PC-3 (cell line): ENCODE measurements at places on chromosomes 6 and 20. TPM values are rescaled to one million over a fixed set of nuclear protein-coding genes. Genes with fewer than 3 reads are reported as not detected.

GRCh38 chr20:60191014-60191413, 232.8 kb downstream of the CDH26 start:
- no peak overlapping the region for H3K4me3 ChIP-seq
- peaks cover 23% of the 10 kb centered on the region; the same call in 1 of the 2 replicates for H3K27me3 ChIP-seq
- H3K36me3 ChIP-seq = no peaks in the 10 kb centered on the region
- H3K4me1 ChIP-seq = no peaks in the 10 kb centered on the region
- no peak for DNase-seq

DNA sequence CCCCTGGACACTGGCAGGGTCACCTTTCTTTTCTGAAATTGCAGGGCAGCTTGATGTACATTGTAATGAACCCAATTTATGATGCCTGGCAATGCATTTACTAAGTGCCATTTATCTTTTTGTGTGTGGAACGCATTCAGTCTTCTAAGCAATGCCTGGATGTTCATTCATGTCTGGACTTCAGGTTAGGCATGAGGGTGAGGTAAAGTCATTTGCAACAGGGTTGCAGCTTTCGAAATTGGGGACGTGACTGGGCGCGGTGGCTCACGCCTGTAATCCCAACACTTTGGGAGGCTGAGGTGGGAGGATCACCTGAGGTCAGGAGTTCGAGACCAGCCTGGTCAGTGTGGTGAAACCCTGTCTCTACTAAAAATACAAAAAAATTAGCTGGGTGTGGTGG, 134.6 kb downstream of the SOX4 start:
- peaks cover 22% of the 10 kb centered on the region for H3K4me1 ChIP-seq
- H3K4me3 ChIP-seq = no peak overlapping the region
- no peak overlapping the region for H3K27ac ChIP-seq
- no peak for DNase-seq
- no peaks in the 10 kb centered on the region for H3K27me3 ChIP-seq

DNA sequence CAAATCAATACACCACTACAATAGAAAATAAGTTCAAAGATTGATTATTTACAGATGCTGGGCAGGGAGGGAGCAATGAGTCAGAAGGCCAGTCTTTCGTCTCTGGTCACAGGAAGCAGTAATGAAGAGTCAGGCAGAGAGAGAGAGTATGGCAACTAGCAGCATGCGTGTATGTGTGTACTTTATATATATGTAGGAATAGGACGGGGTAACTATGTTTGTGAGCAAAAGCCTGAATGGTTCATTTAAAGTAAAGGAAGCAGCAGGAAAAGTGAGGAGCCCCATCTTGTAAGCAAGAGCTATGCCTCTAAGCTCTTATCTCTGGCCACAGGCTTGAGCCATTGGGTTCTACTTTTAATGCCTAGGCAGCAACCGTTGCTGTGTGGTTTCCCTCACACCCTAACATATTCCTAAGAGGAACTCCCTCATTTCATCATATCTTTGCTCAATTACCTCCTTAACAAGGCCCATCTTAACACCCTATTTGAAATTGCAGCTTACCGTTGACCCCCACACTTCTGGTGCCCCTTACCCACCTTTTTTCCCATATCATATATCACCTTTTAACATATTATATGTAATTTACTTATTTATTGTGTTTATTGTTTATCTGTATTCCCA, 66.6 kb downstream of the AFG1L start:
- no peak for DNase-seq
- H3K4me1 ChIP-seq = no peaks in the 10 kb centered on the region
- no peaks in the 10 kb centered on the region for H3K27me3 ChIP-seq
- no peaks in the 10 kb centered on the region for H3K36me3 ChIP-seq
- H3K4me3 ChIP-seq = no peak overlapping the region
- H3K27ac ChIP-seq = no peak overlapping the region

GRCh38 chr20:48480216-48480772, 347.5 kb downstream of the PREX1 start:
- H3K36me3 ChIP-seq = no peaks in the 10 kb centered on the region
- H3K4me3 ChIP-seq = no peak overlapping the region
- H3K27ac ChIP-seq = no peak overlapping the region
- peaks cover 83% of the 10 kb centered on the region for H3K27me3 ChIP-seq

GRCh38 chr6:7215798-7216231, 97.2 kb downstream of the SSR1 start:
- H3K27ac ChIP-seq = no peak overlapping the region
- peaks cover 61% of the 10 kb centered on the region for H3K36me3 ChIP-seq
- DNase-seq = no peak

DNA sequence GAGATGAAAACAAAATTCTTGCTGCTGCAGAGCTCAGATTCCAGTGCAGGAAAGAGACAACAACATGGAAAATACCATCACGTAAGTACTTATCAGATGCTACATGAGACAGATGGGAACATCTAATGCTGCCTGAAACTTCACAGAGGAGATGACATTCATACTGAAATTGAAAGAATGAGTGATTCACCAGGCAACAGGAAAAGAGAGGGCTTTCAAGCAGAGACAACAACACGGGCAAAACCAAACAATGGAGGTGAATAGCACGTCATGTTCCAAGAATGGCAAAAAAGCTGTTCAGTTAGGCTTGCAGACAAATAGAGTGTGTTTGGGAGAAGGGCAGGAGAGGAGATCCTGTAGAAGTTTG, 39.3 kb downstream of the GTF2H5 start:
- peaks cover 19% of the 10 kb centered on the region for H3K4me1 ChIP-seq
- peak; percentile 42 for DNase-seq
- no peaks in the 10 kb centered on the region for H3K36me3 ChIP-seq
- H3K4me3 ChIP-seq = no peak overlapping the region

GRCh38 chr6:28478518-28478917, 35.2 kb upstream of the ZSCAN23 start:
- H3K27me3 ChIP-seq = peaks cover 65% of the 10 kb centered on the region
- no peak for DNase-seq
- no peak overlapping the region for H3K27ac ChIP-seq
- H3K4me1 ChIP-seq = 0 out of 2 replicates have a peak, but pooled peaks cover 6% of the 10 kb centered on the region

- no peaks in the 10 kb centered on the region for H3K36me3 ChIP-seq
- no peaks in the 10 kb centered on the region for H3K4me1 ChIP-seq
- H3K27ac ChIP-seq = no peak overlapping the region
Measured at GRCh38 chr6:95417856-95418255, 159.5 kb upstream of the MANEA start.

- no peak overlapping the region for H3K27ac ChIP-seq
- H3K36me3 ChIP-seq = no peaks in the 10 kb centered on the region
- peaks cover 3% of the 10 kb centered on the region; the same call in 1 of the 2 replicates for H3K4me1 ChIP-seq
- no peak overlapping the region for H3K4me3 ChIP-seq
Measured at GRCh38 chr6:122569230-122569771, 40.9 kb upstream of the PKIB start.

DNA sequence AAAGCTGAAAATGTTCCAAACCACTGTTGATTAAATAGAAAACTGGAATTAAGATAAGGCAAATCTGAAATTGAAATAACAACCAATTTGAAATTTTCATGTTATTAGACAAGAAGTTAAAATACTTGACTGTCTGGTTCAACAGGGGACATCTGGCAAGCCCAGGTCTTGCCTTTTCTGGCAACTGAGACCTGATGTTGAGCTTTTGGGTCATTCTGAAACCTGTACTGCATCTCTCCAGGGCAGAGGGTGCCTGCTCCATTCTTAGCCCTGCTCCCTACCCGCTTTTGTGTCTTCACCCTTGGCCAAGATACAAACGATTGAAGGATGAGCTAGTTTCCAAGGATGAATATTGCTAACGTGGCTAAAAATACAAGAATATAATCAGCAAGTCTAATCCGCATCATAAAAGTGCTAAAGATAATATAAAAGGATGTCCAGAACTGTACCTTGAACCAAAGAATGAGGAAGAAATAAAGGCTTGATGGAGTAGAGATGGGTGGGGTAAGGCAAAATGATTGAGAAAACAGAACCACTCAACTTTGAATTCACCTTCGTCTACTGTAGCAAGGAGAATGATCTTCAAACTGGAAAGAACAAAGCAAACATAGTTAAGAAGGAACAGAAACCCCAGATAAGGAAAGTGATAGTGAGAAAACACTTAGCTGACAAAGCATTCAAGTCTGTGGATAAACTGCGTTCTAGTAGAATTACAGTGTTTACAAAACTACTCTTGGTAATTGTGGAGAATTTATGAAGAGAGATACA, 109.8 kb upstream of the MAN1A1 start:
- no peaks in the 10 kb centered on the region for H3K36me3 ChIP-seq
- DNase-seq = no peak
- H3K4me1 ChIP-seq = no peaks in the 10 kb centered on the region
- H3K27me3 ChIP-seq = no peaks in the 10 kb centered on the region

DNA sequence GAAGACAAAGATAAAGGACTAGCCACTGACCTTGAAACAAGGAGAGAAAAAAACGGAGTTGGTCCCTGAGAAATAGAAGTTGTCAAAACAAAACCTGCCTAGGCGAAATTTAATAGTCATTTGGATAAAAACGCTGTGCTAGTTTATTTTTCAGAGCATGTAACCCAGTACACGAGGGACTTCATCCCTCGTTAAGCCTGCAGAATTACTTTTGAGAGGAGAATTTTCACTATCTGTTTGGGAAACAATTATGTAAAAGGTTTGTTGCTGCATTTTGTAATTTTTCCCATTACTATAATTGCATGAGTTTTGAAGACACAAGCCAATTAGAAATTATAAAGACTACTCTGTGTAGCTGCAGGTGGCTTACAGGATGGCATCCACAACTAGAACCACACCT, 71.6 kb upstream of the MAP3K7 start:
- DNase-seq = no peak
- no peaks in the 10 kb centered on the region for H3K36me3 ChIP-seq
- no peaks in the 10 kb centered on the region for H3K4me1 ChIP-seq
- no peak overlapping the region for H3K4me3 ChIP-seq

DNA sequence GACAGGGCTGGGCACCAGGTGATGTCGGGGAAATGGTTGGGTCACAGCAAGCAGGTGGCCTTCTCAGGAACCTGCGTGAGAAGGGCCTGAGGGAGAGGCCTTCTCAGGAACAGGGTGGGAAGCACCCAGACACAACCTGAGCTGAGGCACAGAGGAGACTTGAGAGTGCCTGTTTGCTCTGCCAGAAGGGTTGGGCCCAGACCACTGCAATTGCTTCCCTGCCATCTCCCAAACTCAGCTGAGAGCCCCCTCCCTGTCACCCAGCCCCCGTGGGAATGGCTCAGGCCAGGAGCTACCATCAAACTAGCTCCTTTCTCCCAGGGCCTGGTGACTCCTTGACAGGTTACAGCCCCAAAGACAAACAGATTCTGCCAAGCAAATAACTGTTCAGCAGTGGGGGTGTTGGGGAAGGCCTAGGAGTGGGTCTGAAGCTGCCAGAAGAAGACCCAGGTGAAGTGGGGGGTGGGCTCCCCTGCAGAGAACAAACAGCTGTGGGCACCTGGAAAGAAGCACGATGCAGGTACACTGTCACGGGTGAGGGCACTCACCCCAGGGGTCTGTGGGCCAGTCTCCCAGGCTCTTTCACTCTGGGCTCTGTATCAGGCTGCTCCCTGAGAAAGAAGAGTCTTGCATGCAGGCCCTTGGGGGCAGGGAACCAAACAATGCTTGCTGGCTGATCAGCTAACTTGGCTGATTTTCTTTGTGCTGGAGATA, 30.4 kb upstream of the SPDEF start:
- H3K36me3 ChIP-seq = no peaks in the 10 kb centered on the region
- H3K4me3 ChIP-seq = no peak overlapping the region
- no peak overlapping the region for H3K27ac ChIP-seq
- no peaks in the 10 kb centered on the region for H3K27me3 ChIP-seq
- H3K4me1 ChIP-seq = no peaks in the 10 kb centered on the region

- no peaks in the 10 kb centered on the region for H3K27me3 ChIP-seq
- H3K36me3 ChIP-seq = peaks cover 11% of the 10 kb centered on the region
- no peaks in the 10 kb centered on the region for H3K4me1 ChIP-seq
- no peak overlapping the region for H3K4me3 ChIP-seq
- no peak overlapping the region for H3K27ac ChIP-seq
- DNase-seq = no peak
Measured at GRCh38 chr20:58452667-58453255, 62.4 kb downstream of the APCDD1L start.

DNA sequence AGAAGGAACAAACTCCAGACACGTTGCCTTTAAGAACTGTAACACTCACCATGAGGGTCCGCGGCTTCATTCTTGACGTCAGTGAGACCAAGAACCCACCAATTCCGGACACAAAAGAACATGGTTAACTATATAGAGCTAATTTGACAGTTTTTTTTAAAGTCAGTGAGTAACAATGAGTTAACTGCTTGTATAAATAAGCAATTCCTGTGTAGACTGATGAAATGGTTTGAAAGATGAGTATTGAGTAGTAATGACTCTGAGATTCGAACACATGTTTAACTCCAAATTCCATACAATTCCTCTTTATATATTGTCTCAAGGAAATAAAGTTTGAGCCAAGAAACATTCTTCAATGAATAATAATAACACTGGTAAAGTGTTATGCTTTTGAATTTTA, 478.0 kb downstream of the MMUT start:
- H3K27me3 ChIP-seq = no peaks in the 10 kb centered on the region
- no peak overlapping the region for H3K27ac ChIP-seq
- H3K4me1 ChIP-seq = no peaks in the 10 kb centered on the region
- no peaks in the 10 kb centered on the region; the same call in 1 of the 2 replicates for H3K36me3 ChIP-seq
- no peak overlapping the region for H3K4me3 ChIP-seq

- H3K27me3 ChIP-seq = no peaks in the 10 kb centered on the region
- H3K4me1 ChIP-seq = no peaks in the 10 kb centered on the region
- H3K36me3 ChIP-seq = no peaks in the 10 kb centered on the region
- H3K4me3 ChIP-seq = no peak overlapping the region
Measured at GRCh38 chr20:5030348-5031205, 29.3 kb upstream of the SLC23A2 start.

Gene LRRN4
- 0.44 TPM in 1 of 2 replicates, not detected in the other for total RNA-seq

Gene DCBLD1
- 31.1 and 35.9 TPM in 2 replicates for total RNA-seq

Gene SNAP25
- not detected in 2 replicates for total RNA-seq

Gene OR12D3
- total RNA-seq = not detected in 2 replicates

Gene COL9A3
- total RNA-seq = 14.3 and 17.7 TPM in 2 replicates

Gene LINC00237
- not detected in 2 replicates for total RNA-seq

Gene OR2H1
- total RNA-seq = not detected in 2 replicates

Gene PTCHD4
- not detected in 2 replicates for total RNA-seq

Gene GJA10
- not detected in 2 replicates for total RNA-seq

Gene EYA4
- total RNA-seq = 10.0 and 11.6 TPM in 2 replicates
